ENCODE measurements at places on chromosomes 6 and 20.

DNA sequence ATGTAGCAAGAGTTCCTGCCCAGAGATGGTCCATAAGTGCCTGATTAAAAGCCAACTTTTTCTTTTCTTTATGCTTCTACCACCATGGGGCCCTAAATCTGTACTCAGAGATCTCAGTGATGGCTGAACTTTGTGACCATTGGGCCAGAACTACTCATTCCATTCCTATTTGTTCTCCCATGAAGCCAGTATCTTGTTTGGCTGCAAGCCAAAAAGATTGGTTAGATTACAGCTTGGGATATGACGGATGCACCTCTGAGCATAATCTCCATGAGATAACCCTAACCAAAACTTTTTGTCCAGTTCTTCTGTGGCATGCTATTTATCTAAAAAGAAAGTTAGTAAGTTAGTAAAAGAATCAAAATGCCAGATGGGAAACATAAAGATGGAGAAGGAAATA is 72.2 kb downstream of the PLCB4 start:
- DNase-seq, result no peak

DNA sequence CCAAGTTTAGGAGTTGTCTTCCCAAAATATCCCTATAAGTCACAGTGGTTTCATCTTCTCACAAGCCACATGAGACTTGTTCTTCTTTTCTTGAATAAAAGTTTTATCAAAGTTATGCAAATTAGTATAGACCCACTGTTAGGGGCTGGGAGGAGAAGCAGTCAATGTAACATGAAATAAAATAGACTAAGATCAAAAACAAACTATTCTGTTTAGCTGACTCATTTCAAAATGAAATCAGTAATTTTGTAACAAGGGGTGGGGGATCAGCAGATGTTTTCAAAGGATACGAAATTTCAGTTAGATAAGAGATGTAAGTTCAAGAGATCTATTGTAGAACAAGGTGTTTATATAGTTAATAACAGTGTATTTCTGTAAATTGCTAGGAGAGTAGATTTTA is 339.6 kb upstream of the PRDM1 start:
- no peak for DNase-seq

GRCh38 chr6:115441651-115442050 is 619.0 kb downstream of the FRK start:
- DNase-seq, result no peak

DNA sequence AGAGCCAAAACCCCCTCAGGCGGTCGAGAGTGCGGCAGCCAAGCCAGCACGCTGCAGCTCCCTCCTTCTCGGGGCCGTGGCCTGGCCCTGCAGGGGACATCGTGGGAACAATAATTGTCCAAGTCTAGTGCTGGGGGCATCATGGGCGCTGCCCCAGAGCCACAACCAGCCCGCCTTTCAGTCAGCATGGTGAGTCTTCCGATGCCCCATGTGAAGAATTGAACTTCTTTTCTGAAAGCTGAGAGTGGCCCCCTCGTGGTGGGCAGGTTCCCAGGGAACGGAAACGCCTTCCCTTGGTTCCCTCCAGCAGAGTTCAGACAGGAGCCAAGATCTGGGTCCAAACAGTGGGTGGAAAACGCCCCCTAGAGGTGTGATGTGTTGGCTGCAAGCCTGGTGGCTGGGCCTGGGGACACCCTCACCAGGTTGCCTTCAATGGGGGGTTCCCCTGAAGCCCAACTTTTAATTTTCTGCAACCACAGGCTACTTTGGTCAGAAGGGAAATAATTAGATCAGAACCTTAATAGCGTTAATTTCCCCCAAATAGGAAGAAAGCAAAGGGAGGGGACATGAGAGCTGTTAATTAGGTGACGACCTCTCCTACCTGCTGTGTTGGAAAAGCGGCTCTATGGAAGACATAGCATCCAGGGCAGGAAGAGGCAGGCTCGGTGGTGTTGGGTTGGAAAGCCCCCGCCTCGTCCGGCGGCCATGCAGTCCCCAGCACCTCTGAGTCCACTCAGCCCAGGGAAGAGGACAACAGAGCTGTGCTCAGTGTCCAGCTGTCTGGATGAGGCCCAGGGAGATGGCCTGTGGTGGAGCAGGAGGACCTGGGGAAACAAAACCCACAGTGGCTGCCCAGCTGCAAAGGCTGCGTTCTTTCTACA is 4.7 kb upstream of the MRGBP start:
- peak; percentile 87 for DNase-seq

GRCh38 chr6:96659084-96659845 is 96.3 kb downstream of the FHL5 start:
- no peak for DNase-seq

- no peak for DNase-seq
Measured at GRCh38 chr6:159535656-159536350, 157.2 kb downstream of the SOD2 start.

- DNase-seq, result no peak
Measured at GRCh38 chr6:9225441-9225871, 790.1 kb upstream of the SLC35B3 start.

DNA sequence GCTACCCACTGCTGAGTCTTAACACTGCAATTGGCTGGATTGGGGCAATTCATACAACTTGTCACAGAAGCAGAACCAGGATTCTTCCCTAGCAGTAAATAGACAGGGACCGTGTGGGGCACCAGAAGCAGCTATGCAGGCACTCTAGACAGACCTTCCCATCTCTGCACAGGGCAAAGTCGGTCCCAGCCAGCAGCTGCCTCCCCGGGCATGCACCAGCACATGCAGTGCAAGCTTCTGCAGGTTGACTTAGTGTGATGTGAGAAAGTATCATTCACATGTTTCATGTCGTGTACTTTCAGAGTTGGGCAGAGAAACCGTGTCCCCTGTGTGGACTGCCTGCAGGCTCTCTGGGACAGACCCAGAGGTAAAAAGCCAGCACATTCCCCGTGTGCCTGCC is 98.0 kb upstream of the FOXA2 start:
- no peak for DNase-seq

All from activated CD4-positive, alpha-beta memory T cell treated with anti-CD3 and anti-CD28 coated beads for 36 hours (primary cell).